ENCODE measurements at places on chromosomes 7 and 10. TPM values are rescaled to one million over a fixed set of nuclear protein-coding genes. Genes with fewer than 3 reads are reported as not detected.

DNA sequence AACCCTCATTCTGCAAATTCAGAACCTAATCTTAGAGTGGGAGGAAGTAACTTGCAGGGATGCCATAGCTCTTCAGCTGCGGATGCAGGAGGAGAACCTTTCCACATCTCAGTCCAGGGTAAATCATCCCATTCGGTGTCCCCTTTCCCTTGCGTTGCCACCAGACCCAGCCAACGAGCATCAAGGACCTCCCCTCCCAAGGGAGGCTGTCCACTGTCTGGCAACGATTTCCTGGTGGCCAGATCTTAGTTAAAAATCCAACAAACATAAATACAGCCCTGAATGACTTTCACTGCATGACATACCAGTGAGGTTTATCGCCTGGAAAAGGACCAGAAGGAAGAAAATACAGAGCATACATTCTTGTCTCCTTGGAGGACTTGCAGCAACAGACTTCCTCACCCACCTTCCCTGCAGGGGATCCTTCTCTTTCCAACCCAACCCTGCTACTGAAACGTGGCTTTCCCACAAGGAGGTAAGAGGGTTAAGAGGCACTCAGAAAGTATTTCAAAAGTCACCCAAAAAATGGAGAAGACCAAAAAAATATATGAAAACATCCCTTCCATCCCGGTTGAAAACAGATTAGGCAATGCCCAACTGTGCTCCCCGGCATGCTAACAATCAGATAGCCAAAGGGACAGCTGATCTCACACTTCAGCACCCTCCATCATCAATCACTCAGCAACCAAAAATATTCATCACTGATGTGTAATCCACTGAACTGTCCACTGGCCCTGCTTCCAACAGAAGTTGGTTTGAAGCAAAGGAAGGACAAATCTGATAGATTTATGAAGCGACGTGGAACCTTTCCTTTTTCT is 206.6 kb downstream of the TNS3 start:
- no peak for DNase-seq

DNA sequence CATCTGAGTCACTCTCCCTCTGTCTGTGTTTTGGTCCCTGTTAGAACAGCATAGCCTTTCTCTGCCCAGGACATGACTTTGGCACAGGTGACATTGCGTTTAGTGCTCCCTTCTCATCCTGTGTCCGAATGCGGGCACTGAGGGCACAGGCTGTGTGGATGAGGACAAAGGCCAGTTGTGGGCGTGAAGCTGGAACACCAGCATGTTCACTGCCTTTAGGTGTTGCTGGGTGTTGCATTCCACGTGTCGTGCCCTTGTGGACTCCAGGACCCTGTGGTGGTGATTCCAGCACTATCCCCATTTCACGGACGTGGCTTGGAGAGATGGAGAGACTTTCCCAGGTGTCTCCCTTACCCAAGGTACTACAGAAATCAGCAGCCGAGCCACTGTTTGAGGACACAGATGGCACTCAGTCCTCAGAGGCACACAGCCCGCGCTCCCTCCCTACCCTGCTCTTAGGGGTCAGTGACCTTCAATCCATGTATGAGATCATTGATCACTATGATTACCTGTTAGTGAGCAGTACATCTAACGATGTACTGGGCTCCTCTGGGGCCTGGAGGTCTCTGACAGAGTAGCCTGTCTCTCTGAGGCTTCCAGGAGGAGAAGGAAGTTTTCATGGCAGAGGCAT is 917 bp upstream of the CNPY1 start:
- no peak for DNase-seq

DNA sequence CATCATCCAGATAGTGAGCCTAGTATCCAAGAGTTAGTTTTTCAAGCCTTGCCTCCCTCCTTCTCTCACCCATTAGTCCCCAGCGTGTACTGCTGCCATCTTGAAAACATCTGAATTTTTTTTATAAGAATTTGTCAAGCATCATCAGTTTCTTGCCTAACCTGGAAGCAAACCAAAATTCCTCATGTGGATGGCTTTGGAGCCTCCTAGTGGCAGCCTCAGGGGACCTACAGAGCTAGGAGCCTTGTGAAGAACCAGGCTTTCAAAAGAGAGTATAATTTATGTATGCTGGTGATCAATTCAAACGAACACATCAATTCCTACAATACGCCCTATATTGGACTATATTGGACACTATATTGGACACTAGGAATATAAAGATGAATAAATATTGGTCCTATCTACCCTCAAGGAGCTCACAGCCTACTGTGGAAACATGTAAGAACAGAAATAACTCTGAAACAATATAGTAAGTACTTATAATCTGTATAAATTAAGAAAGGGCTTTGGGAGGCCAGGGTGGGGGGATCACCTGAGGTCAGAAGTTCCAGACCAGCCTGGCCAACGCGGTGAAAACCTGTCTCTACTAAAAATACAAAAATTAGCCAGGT is 63.4 kb downstream of the HPSE2 start:
- peak; percentile 4 for DNase-seq

DNA sequence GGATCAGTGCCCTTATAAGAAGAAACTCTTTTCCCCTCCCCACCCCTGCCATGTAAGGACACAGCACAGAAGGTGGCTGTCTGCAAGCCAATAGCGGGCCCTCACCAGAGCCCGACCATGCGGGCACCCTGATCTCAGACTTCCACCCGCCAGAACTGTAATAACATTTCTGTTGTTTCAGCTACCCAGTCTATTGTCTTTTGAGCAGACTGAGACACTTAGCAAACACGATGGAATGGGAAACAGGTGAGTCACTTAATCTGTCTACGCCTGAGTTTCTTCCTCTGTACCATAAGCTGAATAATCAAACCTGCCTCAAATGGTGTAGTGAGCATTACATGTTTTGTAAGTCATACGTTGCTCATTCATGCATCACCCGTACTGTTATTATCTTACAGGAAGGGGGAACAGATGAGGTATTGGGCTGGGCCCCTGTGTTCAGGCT is 58.2 kb downstream of the STRA8 start:
- DNase-seq: peak; percentile 10

DNA sequence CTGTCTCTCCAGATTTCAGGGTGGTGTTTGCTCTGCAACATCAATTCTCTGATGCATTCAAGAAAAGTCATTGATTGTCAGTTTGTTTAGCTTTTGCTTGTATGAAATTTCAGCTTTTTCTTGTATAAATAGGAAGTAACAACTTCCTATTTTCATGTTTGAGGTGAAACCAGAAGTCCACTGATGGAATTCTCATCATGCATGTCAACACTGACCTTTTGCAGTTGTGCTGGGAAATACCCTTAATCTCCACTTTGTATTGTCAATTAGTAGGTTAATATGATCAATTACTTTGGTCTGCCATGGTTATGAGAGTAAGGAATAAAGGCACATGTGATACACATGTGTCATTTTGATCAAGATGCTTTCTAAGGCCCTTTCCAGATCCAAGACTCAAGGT is 208.8 kb upstream of the HPS1 start:
- DNase-seq: no peak

The TMEM236 gene
- 0.12 TPM for total RNA-seq

The CRYGN gene
- total RNA-seq: not detected

The SPDYE5 gene
- total RNA-seq: not detected

Measured in RPMI7951 (cell line).